CD8-positive, alpha-beta memory T cell (primary cell): ENCODE measurements at places on chromosomes 16 and 17.
A peak's percentile ranks its signal among the peaks of the same experiment; 100 is the strongest.

GRCh38 chr16:80968386-80969113 lies 38.1 kb downstream of the CMC2 start:
- H3K36me3 ChIP-seq = no peaks in the 10 kb centered on the region
- H3K4me3 ChIP-seq = no peak overlapping the region
- H3K27ac ChIP-seq = no peak overlapping the region
- no peaks in the 10 kb centered on the region for H3K4me1 ChIP-seq

- H3K27me3 ChIP-seq = no peaks in the 10 kb centered on the region
- DNase-seq = no peak
- no peaks in the 10 kb centered on the region for H3K4me1 ChIP-seq
- no peak overlapping the region for H3K4me3 ChIP-seq
- no peaks in the 10 kb centered on the region for H3K36me3 ChIP-seq
Observed at GRCh38 chr17:57939797-57940196, 15.4 kb downstream of the CUEDC1 start.

DNA sequence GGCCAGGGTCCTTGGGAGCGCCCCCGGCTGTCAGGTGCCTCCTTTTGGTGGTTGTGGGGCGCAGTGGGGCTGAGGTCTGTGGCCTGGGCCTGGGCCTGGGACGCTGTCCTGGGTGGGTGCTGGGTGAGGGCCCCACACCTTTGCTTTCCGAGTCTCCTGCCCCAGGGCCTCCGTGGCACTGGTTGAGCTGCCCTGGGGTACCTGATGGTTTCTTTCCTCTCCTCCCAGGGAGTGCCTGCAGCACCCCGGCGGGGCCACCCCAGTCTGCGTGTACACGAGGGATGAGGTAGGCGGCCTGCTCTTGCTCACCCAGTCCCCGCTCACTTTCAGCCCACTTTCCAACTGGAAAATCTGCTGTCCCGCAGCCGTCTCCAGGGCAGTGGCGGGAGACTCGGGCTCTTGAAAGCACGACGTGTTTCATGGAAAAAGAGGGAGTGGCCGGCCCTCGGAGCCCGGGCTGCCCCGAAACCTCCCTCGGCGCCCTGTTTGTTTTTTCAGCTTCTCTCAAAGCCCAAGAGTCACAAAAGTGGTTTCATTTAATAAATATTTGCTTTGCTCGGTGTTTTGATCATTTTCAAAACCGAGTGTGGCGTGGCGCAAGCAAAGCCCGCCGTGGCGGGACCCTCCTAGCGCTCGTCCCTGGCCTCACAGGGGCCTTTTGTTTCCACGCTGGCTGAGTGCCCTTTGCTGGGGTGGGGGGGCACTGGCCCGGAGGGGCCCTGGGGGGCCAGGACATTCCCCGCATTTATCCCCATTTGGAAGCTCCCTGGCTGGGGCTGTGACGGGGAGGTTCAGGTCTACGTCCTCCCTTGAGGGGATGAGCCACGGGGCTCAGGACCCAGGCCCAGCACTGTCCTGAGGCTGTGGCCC lies 17.4 kb downstream of the ASPSCR1 start:
- H3K4me1 ChIP-seq = no peaks in the 10 kb centered on the region
- no peak overlapping the region for H3K4me3 ChIP-seq
- DNase-seq = no peak
- no peaks in the 10 kb centered on the region for H3K27me3 ChIP-seq
- no peak overlapping the region for H3K27ac ChIP-seq

GRCh38 chr16:75471723-75472633 lies 7.5 kb upstream of the TMEM170A start:
- H3K27ac ChIP-seq = no peak overlapping the region
- no peaks in the 10 kb centered on the region for H3K4me1 ChIP-seq
- peak; percentile 36 for DNase-seq
- no peak overlapping the region for H3K4me3 ChIP-seq
- no peaks in the 10 kb centered on the region for H3K27me3 ChIP-seq
- no peaks in the 10 kb centered on the region for H3K36me3 ChIP-seq

GRCh38 chr17:49739641-49740271 lies 24.2 kb downstream of the FAM117A start:
- H3K27me3 ChIP-seq = no peaks in the 10 kb centered on the region
- peak overlapping the region; percentile 88 for H3K27ac ChIP-seq
- peaks cover 95% of the 10 kb centered on the region for H3K4me1 ChIP-seq
- H3K36me3 ChIP-seq = no peaks in the 10 kb centered on the region
- H3K4me3 ChIP-seq = peak overlapping the region; percentile 81
- DNase-seq = peak; percentile 98

- H3K36me3 ChIP-seq = no peaks in the 10 kb centered on the region
- peaks cover 8% of the 10 kb centered on the region for H3K4me1 ChIP-seq
- no peak overlapping the region for H3K27ac ChIP-seq
- H3K4me3 ChIP-seq = no peak overlapping the region
- no peak for DNase-seq
Observed at GRCh38 chr16:88966986-88967829, 9.8 kb downstream of the CBFA2T3 start.

DNA sequence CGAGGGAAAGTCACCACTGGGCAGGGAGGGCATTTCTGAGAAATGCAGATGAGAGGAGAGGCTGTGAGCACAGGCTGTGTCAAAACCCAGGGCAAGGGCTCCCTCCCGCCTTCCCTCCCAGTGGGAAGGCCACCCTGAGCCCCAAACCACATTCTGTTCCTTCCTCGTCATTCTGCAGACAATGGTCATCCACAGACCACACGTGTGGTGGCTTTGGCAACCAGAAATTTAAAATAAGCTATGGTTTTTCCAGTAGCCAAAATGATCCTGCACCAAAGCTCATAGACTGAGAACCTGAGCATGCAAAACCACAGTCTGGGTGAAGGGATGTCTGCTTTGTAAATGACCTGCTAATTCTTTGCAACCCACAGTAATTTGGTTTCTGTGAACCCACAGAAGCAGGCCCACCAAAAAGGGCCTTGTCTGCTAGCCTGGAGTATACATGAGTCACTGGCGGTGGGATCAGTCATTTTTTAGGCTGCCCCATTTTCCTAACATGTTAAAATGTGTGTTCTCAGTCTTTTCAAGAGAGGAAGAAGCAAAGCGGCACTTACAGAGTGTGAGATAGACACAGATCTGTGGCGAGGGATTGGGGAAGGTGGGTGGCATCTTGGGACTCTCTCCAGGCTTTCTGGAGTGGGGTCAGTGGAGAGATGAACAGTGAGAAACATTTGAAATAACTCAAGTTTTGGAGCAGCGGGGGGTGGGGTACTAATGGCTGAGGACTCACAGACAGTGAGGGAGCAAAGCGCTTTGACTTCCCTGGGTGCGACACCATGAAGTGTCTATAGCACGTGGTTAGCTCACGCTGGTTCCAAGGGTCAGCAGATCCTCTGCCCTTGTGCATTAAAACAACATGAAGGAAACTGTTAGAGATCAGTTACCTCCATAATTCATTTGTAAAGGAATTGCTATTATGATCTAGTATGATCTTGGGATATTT lies 20.5 kb downstream of the GRB7 start:
- H3K4me3 ChIP-seq = no peak overlapping the region
- no peaks in the 10 kb centered on the region for H3K27me3 ChIP-seq
- H3K36me3 ChIP-seq = peaks cover 8% of the 10 kb centered on the region
- H3K4me1 ChIP-seq = peaks cover 69% of the 10 kb centered on the region
- H3K27ac ChIP-seq = no peak overlapping the region
- peak; percentile 38 for DNase-seq

- H3K4me3 ChIP-seq = no peak overlapping the region
- no peak overlapping the region for H3K27ac ChIP-seq
- no peaks in the 10 kb centered on the region for H3K4me1 ChIP-seq
- H3K27me3 ChIP-seq = no peaks in the 10 kb centered on the region
Observed at GRCh38 chr16:75089486-75090202, 26.9 kb downstream of the LDHD start.

- H3K4me1 ChIP-seq = no peaks in the 10 kb centered on the region
- no peaks in the 10 kb centered on the region for H3K27me3 ChIP-seq
- no peak for DNase-seq
- H3K36me3 ChIP-seq = peaks cover 13% of the 10 kb centered on the region
Observed at GRCh38 chr17:42849031-42849430, 2.0 kb upstream of the AOC3 start.

GRCh38 chr17:10035885-10036284 lies 130.8 kb upstream of the RCVRN start:
- no peaks in the 10 kb centered on the region for H3K36me3 ChIP-seq
- no peak overlapping the region for H3K4me3 ChIP-seq
- no peaks in the 10 kb centered on the region for H3K27me3 ChIP-seq
- no peak for DNase-seq
- no peaks in the 10 kb centered on the region for H3K4me1 ChIP-seq

GRCh38 chr16:89269805-89270665 lies 52.5 kb downstream of the ZNF778 start:
- H3K4me3 ChIP-seq = no peak overlapping the region
- no peak overlapping the region for H3K27ac ChIP-seq
- no peak for DNase-seq
- no peaks in the 10 kb centered on the region for H3K27me3 ChIP-seq
- H3K4me1 ChIP-seq = no peaks in the 10 kb centered on the region

DNA sequence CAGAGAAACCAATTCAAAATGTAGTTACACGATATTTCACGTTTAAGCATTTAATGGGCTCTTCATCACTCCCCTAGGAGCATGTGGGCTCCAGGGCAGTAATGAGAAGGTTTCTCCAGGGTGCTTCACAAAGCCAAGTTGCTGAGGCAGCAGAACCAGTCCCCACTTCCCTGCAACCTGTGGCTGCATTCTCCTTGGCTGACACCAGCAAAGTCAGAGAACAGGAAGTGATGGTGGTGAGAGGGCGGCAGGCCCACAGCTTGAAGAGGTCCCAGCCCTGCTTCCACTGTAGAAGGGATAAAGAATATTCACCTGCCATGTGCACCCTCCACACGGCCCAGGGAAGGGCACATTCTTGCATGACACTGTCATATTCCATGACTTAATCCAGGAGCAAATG lies 133.2 kb downstream of the CBLN1 start:
- H3K4me1 ChIP-seq = no peaks in the 10 kb centered on the region
- no peak overlapping the region for H3K27ac ChIP-seq
- DNase-seq = no peak
- no peak overlapping the region for H3K4me3 ChIP-seq
- no peaks in the 10 kb centered on the region for H3K27me3 ChIP-seq

- peaks cover 45% of the 10 kb centered on the region for H3K4me1 ChIP-seq
- DNase-seq = no peak
- H3K27me3 ChIP-seq = no peaks in the 10 kb centered on the region
- H3K4me3 ChIP-seq = no peak overlapping the region
- H3K27ac ChIP-seq = no peak overlapping the region
Observed at GRCh38 chr17:77995146-77995852, 36.8 kb downstream of the TNRC6C start.

- H3K4me3 ChIP-seq = peak within 1 kb of the TSS; percentile 96
- peaks cover 41% of the 10 kb centered on the region for H3K36me3 ChIP-seq
- peak; percentile 67 for DNase-seq
- H3K4me1 ChIP-seq = peaks cover 64% of the 10 kb centered on the region
Observed at GRCh38 chr17:78128551-78129350, at the start of gene TMC6. TMC6 (minus strand) TSS chr17:78128755; CDS start chr17:78126832, 1,923 bp downstream.

- no peaks in the 10 kb centered on the region for H3K4me1 ChIP-seq
- H3K36me3 ChIP-seq = no peaks in the 10 kb centered on the region
- H3K27ac ChIP-seq = no peak overlapping the region
- no peak for DNase-seq
- H3K27me3 ChIP-seq = no peaks in the 10 kb centered on the region
- no peak overlapping the region for H3K4me3 ChIP-seq
Observed at GRCh38 chr17:4658478-4659305, 17.2 kb upstream of the ALOX15 start.

DNA sequence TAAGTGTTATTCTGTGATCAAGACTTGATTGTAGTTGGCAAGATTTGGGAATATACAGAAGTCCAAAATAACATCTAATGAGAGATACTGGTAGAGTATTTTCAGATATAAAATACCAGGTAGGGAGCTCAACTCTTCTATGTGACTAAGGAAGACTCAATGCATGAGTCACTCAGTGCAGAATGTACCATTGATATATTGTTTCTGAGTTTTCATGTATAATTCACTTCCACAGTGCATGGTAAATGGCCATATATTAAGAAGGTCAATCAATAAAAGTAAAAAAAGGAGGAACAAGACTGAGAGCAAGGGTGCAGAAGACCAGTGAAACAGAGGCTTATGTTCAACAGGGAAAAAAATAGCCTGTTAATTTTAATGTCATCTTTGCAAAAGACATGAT lies 1387.9 kb downstream of the CDH8 start:
- no peaks in the 10 kb centered on the region for H3K36me3 ChIP-seq
- DNase-seq = no peak
- no peak overlapping the region for H3K4me3 ChIP-seq
- H3K27ac ChIP-seq = no peak overlapping the region

DNA sequence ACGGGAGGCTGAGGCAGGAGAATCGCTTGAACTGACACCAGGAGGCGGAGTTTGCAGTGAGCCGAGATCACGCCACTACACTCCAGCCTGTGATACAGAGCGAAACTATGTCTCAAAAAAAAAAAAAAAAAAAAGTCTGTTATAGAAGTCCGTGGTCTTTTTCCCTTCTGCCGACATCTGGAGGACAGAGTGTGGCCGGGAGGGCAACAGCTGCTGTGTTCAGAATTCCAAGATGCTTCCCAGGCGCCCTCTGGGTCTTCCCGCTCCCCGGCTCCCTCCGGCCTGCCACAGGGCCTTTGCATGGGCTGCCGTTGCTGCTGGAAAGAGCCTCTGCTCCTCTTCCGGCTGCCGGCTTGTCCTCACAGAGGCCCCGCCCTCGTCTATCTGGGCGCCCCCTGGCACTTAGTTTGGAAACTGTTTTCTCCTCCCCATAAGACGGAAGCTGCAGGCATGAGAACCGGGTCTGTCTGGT lies 2.4 kb upstream of the CACNA1H start:
- H3K4me1 ChIP-seq = peaks cover 7% of the 10 kb centered on the region
- no peak overlapping the region for H3K27ac ChIP-seq
- H3K4me3 ChIP-seq = no peak overlapping the region
- no peaks in the 10 kb centered on the region for H3K36me3 ChIP-seq
- peaks cover 10% of the 10 kb centered on the region for H3K27me3 ChIP-seq
- DNase-seq = peak; percentile 8

- H3K27ac ChIP-seq = no peak overlapping the region
- peaks cover 4% of the 10 kb centered on the region for H3K4me1 ChIP-seq
- H3K36me3 ChIP-seq = no peaks in the 10 kb centered on the region
- DNase-seq = no peak
- H3K27me3 ChIP-seq = no peaks in the 10 kb centered on the region
- no peak overlapping the region for H3K4me3 ChIP-seq
Observed at GRCh38 chr16:48628359-48628985, 18.5 kb upstream of the N4BP1 start.
